ENCODE measurements at places on chromosomes 16 and 17.

GRCh38 chr16:50445621-50446555 lies 77.1 kb upstream of the BRD7 start:
- DNase-seq: no peak

DNA sequence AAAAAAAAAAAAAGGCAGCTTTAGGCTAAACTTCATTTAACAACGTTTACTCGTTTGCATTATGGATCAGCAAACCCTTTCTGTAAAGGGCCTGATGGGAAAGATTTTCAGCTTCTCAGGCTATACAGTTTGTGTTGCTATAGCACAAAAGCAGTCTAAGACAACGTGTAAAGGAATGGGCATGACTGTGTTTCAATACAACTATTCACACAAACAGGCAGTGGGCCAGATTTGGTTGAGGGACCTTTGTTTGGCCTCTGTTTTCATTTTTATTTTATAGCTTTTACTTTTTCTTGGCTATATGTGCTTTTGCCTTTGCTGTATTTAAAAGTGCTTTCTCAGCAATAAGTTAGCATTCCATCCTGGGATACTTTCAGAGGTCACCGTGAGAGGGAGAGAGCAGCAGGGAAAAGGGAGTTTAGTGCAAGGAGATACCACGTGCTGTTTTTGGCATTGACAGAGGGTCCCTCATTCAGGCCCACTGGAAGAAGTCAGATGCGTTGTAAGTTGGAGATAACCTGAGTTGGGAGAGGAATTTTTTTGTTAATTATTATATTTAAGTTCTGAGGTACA lies 335.6 kb downstream of the UTP18 start:
- DNase-seq: no peak

DNA sequence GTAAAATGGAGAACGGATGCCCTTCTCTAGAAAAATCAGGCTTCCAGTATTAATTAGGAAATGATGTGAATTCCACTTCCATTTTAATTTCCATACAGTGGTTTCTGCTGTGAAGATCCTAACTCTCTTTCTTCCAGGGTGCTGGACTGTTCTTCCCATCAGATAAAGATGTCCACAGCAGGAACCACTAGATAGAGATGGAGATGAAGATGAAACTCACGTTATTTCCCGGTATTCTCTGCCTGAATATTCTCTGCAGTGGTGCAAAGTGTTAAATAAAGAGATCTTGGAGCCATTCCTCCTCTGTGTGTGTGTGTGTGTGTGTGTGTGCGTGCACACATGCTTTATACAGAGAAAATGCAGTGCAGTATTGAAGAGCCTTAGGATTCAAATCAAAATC lies 727.5 kb downstream of the KCNJ2 start:
- no peak for DNase-seq

- DNase-seq: no peak
Observed at GRCh38 chr17:28544402-28545140, 7.9 kb downstream of the UNC119 start.

- no peak for DNase-seq
Observed at GRCh38 chr16:54923055-54923473, 7.6 kb upstream of the IRX5 start.

DNA sequence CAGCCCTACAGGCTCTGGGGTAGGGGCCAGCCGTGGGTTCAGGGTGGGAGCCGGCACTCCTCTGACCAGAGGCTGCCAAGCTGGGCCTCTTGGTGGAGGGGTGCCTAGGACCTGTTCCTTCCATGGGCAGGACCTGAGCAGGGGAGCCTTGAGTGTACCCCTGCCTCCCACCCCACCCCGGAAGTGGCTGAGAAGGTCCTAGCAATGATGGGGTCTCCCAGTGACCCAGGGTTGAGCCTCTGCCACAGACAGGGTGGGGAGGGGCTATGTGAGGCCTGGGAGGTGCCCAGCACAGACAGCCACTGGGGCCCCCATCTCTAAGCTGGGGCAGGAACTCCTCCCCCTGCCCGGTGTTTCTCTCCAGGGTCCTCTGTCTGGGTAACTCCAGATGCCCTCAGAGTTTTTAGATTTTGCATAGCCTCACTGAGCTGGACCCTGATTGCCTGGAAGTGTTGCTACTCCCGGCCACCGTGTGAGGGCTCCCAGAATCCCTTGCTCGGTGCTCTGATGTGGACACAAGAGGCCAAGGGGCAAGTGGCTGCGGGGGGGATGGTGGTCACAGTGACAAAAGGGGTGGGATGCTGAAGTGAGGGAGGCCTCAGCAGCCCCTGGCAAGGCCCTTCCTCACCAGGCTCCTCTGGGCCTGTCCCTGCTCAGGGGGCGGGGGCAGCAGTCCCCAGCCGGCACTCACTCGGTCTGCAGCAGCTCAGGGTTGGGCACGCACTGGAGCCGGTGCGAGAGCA lies 6.4 kb upstream of the MTSS2 start:
- DNase-seq: no peak

DNA sequence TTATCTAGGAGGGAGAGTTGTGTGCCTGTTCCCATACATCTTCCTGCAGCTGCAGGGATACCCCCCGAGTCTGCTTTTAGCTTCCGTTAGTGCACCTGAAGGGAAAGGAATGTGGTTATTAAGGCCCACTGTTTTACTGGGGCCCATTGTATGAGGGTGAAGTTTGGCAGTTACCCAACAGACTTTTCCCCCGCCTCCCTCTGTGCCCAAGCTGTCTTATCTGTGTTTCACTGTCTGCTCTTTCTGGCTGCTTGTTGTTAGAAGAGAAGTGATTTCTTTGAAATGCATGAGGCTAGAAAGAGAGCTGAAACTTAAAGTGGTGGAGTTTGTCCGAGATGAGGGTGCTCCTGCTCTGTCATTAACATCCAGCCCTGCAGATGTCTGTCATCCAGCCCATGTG lies 7.4 kb upstream of the OR1A2 start:
- no peak for DNase-seq

GRCh38 chr16:20803192-20803560 lies 3.1 kb downstream of the ERI2 start:
- no peak for DNase-seq

DNA sequence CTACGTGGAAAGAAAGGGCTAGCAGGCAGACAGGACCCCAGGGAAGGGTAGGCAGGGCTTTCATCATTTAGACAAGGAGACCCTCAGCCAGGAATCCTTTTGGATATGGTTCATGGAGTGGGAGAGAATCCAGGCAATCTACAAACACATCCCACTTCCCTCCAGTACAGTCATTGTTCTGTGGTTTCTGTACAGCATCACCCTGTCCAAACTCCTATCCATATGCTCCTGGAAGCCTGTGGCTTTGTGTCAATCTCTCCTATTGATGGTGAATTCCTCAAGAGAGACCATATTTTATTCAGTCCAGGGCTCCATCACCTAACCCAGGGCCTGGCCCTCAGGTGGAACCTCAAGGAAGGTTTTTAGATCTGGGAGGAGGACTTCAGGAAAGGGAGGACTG lies 99.2 kb downstream of the SPACA3 start:
- no peak for DNase-seq

DNA sequence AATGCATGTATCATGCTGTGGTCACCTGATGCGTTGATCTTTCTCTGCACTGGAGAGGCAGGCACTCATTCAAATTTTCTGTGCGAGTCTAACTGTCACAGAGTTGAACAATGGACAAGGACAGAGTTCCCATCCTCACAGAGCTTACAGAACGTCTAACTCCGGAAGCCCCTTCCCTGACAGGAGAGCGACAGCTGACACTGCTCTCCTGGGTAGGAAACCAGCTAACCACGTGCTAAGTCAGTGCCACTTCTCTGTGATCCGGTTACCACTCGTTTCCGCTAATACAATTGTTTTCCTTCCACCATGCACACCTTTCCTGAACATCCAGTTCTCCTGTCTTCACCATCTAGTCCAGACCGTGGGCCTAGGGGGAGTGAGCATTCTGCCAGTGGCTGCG lies 11.3 kb downstream of the KLHDC4 start:
- DNase-seq: no peak

DNA sequence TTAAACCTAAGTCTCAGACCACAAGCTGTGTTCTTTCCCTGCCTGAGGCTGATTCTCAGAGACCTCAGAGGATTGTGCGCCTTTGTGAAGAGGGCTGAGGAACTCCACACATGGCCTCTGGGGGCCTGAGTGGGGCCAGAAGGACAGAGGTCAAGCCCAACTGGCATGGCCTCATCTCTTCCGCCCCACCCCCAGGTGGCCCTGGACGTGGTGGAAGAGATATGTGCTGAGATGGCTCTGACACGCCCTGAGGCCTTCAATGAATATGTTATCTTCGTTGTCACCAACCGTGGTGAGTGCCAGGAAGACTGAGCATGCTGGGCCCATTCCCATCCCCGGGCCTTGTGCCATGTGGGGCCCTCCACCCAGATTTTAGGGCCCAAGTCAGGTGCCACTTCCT lies 20.1 kb upstream of the ALKBH5 start:
- no peak for DNase-seq

DNA sequence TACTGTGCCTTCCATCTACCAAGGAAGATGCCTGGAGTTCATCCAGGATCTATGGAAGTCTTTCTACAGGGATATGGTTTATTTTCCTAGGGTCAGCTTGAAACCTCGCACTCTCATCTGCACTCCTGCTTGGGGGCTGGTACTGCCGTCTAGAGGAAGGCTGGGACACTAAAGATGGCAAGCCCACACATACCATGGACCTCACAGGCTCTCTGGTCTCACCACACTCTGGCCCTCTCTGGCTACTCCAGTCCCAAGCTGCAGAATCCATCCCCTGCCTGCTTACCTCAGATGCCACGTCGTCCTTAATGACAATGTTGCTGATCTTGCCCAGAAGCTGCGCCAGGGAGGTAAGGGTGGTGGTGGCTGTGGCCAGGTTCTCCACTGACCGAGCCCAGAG lies 2.1 kb upstream of the UNC119 start:
- DNase-seq: no peak

GRCh38 chr17:3803308-3803640 lies 2.3 kb upstream of the ITGAE start:
- DNase-seq: no peak

DNA sequence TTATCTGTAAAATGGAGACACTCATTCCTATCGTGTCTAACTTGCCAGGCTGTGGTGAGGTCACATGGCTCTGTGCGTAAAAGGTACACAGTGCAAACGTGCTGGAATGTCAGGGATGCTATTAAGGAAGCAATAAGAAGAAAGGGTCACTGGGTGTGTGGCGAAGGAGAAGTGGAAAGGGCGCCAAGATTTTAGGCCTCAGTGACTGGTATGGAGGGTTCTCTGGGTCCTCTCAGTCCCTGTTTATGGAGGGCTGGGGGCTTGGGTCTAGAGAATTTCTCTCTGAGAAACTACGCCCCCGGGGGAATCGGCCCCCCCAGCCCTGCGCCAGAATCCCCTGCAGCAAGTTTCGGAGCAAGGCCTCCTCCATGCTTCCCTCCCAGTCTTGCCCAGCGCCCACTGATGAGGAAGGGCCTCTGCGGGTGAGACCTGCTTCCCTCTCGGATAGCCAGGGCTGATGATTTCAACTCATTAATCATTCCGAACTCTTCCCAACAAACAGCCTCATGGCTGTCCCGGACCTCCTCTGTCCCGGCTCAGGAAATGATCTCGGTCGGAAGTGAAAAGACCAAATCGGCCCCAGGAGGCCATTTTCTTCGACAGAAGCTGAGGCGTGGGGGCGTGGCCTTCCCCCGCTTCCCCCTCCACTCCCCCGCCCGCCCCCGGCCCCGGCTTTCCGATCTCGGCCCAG lies 1.2 kb upstream of the HEXIM1 start:
- DNase-seq: no peak

GRCh38 chr17:63399316-63399715 lies 46.8 kb downstream of the CYB561 start:
- peak; percentile 15 for DNase-seq

GRCh38 chr17:17028878-17029535 lies 13.2 kb upstream of the MPRIP start:
- DNase-seq: no peak

DNA sequence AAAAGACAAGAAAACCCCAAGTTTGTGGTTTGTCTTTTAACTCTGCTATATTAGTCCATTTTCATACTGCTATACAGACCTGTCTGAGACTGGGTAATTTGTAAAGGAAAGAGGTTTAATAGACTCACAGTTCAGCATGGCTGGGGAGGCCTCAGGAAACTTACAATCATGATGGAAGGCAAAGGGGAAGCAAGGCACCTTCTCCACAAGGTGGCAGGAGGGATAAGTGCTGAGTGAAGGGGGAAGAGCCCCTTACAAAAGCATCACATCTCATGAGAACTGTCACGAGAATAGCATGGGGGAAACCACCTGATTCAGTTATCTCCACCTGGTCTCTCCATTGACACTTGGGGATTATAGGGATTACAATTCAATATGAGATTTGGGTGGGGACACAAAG lies 13.5 kb upstream of the ADAM11 start:
- DNase-seq: no peak

DNA sequence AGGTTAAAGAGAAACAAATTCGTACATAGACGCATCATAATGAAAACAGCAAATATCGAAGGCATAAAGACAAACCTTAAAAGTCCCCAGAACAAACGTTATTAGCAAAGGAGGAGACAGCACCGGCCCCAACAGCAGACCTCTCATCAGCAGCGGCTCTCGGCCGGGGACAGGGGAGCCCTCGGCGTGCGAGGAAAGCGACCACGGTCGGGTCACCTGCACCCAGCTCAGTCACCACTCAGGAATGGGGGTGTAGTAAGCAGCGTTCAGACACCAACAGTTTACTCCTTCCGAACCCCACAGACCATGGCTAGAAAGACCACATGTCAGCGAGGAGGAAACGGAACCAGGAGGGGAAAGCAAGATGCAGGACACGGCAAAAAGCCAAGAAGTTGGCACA lies 109.3 kb upstream of the CHMP6 start:
- DNase-seq: no peak

DNA sequence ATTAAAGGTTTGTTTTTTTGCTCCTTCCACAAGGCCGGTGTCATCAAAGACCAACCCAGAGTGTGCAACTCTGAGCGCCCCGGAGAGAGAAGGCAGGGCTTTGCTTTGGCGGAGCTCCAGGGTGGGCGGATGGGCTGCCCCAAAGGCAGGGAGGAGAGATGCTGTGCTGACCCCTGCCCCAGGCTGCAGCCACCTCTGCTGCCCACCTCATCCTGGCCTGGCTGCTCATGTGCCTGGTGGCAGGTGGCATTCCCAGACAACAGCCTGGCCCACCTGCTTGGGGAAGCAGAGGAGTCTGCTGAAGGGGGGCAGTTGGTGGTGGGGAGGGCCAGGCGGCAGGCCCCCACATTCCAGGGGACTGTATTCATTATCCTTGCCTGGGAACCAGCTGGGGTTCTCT lies 122.1 kb downstream of the SDK2 start:
- DNase-seq: no peak

- no peak for DNase-seq
Observed at GRCh38 chr17:72427761-72428109, 306.9 kb downstream of the SOX9 start.

DNA sequence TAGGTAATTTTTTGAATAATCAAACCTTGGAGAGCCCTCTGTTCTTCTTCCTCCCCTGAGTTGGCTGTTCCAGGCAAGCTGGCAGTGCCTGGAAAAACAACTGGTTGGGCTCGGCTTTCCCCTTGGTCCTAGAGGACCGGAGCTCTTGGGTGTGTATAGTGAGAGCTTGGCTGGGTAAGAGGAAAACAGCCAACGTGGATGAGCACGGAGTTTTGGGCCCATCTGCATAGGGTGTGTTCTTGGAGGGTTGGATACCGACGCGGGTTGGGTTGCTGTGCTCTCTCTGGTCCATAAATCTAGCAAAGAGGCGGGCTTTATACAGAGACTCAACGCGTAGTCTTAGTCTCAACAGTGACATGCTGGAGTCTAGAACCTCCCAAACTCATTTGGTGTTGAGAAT lies 23.2 kb downstream of the ITGB3 start:
- peak; percentile 93 for DNase-seq

- DNase-seq: no peak
Observed at GRCh38 chr17:54795046-54795445, 105.6 kb upstream of the TOM1L1 start.

GRCh38 chr16:88988980-88989811 lies 12.2 kb upstream of the CBFA2T3 start:
- no peak for DNase-seq

GRCh38 chr17:76438906-76439305 lies 14.0 kb downstream of the UBE2O start:
- DNase-seq: no peak

Measured in DMS153 (cell line).